Germinal center (tissue), 1 donor: ENCODE measurements at places on chromosomes 3 and 15.

DNA sequence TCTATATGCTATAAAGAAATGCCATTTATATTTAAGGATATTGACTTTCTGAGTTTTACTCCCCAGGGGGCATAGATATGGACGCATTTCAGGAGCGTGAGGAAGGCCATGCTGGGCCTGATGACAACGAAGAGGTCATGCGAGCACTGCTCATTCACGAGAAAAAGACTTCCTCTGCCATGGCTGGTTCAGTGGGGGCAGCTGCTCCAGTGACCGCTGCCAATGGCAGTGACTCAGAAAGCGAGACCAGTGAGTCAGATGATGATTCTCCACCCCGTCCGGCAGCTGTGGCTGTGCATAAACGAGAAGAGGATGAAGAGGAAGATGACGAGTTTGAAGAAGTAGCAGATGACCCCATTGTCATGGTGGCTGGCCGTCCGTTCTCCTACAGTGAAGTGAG, 38.4 kb downstream of the GTF2E1 start:
- DNase-seq = no peak

DNA sequence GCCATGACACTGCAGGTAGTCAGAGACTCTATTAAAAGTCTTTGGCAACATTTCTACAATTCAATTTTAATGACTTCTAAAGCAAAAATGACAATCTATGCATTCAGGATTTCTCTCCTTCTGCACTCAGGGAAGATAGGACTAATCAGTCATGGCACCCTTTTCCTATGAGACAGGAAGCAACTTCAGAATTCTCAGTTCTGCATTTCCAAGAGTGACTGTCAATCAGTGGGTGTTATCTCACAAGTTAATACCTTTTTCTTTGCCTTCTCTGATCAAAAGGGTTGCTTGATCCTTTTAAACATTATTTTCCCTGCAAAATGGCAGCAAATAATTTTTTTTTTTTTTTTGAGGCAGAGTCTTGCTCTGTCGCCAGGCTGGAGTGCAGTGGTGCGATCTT, 7.8 kb upstream of the ICE2 start:
- DNase-seq = no peak

DNA sequence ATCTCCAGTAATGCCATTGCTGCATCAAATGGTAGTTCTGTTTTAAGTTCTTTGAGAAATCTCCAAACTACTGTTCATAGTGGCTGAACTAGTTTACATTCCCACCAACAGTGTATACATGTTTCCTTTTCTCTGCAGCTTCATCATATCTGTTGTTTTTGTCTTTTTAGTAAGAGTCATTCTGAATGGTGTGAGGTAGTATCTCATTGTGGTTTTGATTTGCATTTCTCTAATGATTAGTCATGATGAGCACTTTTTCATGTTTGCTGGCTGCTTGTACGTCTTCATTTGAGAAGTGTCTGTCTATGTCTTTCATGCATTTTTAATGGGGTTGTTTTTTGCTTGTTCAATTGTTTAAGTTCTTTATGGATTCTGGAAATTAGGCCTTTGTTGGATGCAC, 10.2 kb upstream of the GCSAM start:
- no peak for DNase-seq

DNA sequence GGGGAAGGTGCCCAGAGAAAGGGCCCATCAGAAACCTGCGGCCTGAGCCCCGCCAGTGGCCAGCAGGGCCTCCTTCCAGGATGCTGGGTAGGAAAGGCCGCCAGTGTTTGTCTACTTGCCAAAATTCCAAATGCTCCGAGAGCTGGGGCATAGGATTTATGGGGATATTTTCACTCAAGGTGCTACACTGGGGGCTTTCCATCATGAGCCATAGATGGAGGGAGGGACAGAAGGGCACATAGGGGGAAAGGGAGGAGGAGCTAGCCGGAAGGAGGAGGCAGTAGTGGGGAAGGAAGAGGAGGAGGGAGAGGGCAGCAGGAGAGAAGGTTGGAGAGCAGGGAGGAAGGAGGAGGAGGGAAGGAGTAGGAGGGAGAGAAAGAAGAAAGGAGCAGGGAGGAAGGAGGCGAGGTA, 494.7 kb upstream of the PROK2 start:
- no peak for DNase-seq

- no peak for DNase-seq
These were observed 484 bp upstream of the C3orf52 start for GRCh38 chr3:112085735-112086075.

- no peak for DNase-seq
These were observed 1.5 kb upstream of the SLC12A8 start for GRCh38 chr3:125213946-125214542.

- DNase-seq = no peak
These were observed 308.5 kb downstream of the SV2B start for GRCh38 chr15:91408476-91409076.

- no peak for DNase-seq
These were observed 25.3 kb downstream of the RBPMS2 start for GRCh38 chr15:64749999-64750657.

DNA sequence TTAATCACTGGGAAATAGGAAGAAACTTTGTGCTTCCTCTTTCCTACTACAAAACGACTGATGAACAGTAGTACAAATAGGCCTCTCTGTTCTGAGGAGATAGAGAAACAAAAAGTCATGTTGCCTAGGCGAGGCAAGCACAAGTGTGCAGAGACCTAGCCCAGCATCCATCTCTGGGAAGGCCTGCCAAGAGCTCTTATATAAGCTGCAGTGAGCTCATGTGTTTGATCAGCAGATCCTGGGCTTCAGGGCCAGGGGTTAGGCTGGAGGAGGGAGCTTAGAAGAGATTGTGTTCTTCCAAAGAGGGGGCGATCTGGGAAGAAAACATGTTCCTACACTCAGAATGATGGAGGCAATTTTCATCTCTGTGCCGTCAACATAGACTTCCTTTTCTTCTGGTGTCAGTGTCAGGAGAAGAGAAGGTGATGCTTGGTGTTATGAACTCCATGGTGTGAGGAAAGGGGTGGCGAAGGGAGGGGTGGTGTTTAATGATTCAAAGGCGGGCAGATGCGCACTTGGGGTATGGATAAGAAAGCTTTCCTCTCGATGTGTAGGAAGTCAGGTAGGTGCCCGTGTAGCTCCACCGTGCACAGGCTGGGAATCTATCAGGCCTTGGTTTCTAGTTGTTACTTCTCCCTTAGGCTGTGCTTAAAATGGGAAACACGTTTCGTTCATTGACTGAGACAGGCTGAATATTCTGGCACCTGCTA, 29.5 kb upstream of the ETV5 start:
- DNase-seq = no peak

DNA sequence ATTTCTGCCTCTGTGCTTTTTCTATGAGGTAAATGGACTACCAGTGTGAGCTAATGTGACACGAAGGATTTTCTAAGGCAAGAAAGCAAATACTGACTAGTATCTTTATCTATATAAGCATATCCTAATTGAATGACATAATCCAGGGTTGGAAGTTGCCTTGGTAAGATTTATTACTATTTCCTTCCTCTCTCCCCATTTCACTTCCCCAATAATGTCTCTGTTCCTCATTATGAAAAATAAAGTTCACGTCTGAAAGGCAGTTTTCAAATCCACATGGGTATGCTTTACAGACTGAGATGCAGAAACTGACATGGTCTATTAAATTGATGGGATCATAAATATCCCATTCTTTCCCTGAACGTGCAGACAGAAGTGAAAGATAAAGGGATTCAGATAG, 86.0 kb downstream of the DTWD1 start:
- DNase-seq = no peak

GRCh38 chr15:101827257-101827656, 15.3 kb downstream of the OR4F15 start:
- DNase-seq = no peak

DNA sequence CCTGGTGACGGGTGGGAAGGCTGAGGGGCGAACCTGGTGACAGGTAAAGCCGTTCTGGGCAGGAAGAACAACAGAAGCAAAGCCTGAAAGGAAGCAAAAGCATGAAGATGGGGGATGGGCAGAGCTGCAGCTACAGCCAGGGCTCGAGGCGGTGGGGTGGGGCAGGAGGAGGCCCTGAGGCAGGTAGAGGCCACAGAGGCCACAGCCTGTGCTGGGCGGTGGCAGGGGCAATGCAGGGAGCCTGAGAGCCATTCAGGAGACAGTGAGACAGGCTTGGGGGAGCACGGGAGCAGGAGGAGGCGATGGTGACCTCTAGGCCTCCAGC, 8.2 kb downstream of the PCSK6 start:
- no peak for DNase-seq

DNA sequence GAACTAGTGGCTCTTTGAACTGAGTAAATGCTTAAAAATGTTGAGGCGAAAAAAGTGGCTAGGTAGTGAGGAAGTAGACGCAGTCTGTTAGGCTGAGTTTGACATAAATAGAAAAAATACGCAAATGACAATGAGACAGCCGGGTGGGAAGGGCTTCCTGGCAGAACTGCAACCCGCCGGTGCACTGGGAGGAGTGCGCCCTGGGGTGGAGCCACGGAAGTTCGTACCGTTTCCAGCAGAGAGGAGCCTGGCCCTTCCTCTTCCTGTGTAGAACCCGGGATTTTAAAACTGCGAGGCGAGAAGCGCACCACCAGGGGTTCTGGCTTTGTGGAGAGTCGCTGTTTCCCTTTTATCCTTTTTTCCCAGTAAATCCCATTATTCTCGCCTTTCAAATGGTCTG, 602.6 kb downstream of the PYDC2 start:
- DNase-seq = peak; percentile 53

GRCh38 chr15:43934480-43934879, 107.7 kb downstream of the WDR76 start:
- no peak for DNase-seq

GRCh38 chr3:28924744-28925360, 356.0 kb upstream of the RBMS3 start:
- no peak for DNase-seq

- no peak for DNase-seq
These were observed 153.7 kb upstream of the KCNMB2 start for GRCh38 chr3:178382449-178383061.

- peak; percentile 2 for DNase-seq
These were observed 13.9 kb downstream of the OR5H15 start for GRCh38 chr3:98180319-98180890.

GRCh38 chr3:88112289-88112688, 37.5 kb upstream of the C3orf38 start:
- DNase-seq = no peak
